Neuronal stem cell (in vitro differentiated cells): ENCODE measurements at places on chromosomes 12 and 14.

DNA sequence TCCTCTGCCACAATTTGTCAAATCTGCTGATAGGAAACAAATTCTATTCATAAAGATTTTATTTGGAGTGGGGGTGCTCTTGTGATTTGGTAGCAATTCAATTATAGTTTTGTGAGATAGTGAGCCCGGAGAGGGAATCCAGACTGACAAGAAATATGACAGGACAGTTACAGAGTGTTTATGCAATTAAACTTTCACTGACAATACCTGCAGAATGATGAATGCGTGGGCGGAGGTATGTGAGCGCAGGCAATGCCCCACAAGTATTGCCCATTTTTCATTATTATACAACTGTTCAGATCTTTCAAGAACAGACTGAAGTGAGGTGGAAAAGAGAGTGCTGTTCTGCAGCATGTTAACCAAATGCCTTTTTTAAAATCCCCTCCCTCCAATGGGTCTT, 259.0 kb downstream of the EGLN3 start:
- H3K36me3 ChIP-seq = peaks cover 11% of the 10 kb centered on the region
- H3K4me3 ChIP-seq = no peak overlapping the region
- no peaks in the 10 kb centered on the region for H3K27me3 ChIP-seq
- no peak for DNase-seq
- H3K27ac ChIP-seq = no peak overlapping the region

DNA sequence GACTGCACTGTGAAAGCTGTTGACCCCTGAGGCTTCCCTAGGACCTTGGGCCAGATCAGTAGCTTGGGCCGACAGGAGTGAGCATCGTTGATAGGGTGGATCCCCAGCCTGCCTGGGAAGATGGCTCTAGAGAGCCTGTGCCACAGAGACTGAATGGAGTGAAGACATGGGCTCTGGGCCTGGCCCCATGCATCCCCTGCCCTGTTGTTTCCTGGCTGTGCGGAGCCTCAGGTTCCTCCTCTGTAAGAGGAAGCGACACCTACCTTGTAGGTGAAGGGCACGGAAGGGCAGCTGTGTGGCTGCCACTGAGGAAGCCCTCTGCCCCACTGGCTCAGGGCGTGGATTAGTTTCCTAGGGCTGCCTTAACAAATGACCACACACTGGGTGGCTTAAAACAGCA, 23.9 kb downstream of the PLEKHG3 start:
- no peak overlapping the region for H3K27ac ChIP-seq
- H3K4me1 ChIP-seq = peaks cover 38% of the 10 kb centered on the region
- H3K36me3 ChIP-seq = peaks cover 54% of the 10 kb centered on the region
- no peaks in the 10 kb centered on the region for H3K27me3 ChIP-seq
- H3K4me3 ChIP-seq = no peak overlapping the region

- H3K36me3 ChIP-seq = no peaks in the 10 kb centered on the region
- H3K4me1 ChIP-seq = no peaks in the 10 kb centered on the region
- H3K27me3 ChIP-seq = no peaks in the 10 kb centered on the region
These were observed 811.7 kb downstream of the GALC start for GRCh38 chr14:87181288-87181687.

DNA sequence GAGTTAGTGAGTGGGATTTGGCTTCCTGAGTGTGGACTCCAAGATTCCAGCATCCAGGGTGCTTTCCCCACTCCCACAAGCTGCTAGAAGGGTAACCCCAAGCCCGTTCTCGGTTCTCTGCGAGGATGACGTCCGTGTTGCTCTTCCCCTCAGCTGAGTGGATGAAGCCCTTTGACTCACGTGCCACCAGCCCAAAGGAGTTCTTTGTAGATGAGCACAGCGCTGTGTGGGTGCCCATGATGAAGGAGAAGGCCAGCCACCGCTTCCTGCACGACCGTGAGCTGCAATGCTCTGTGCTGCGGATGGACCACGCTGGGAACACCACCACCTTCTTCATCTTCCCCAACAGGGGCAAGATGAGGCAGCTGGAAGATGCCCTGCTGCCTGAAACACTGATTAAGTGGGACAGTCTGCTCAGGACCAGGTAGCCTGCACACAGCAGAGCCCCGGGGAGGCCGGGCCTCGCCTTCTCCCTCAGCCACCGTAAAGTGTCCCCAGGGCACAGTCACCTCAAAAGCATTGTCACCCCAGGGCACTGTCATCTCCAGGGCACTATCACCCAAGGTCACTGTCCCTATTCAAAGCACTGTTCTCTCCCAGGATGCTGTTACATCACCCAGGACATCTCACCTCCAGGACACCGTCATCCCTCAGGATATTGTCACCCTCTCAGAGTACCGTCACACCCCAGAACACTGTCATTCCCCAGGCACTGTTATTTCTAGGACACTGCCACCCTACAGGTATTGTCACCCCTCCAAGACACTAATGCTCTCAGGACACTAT, 31.3 kb downstream of the SERPINA3 start:
- H3K27me3 ChIP-seq = no peaks in the 10 kb centered on the region
- H3K4me1 ChIP-seq = no peaks in the 10 kb centered on the region
- H3K36me3 ChIP-seq = no peaks in the 10 kb centered on the region
